ENCODE measurements at places on chromosomes 4 and X.

DNA sequence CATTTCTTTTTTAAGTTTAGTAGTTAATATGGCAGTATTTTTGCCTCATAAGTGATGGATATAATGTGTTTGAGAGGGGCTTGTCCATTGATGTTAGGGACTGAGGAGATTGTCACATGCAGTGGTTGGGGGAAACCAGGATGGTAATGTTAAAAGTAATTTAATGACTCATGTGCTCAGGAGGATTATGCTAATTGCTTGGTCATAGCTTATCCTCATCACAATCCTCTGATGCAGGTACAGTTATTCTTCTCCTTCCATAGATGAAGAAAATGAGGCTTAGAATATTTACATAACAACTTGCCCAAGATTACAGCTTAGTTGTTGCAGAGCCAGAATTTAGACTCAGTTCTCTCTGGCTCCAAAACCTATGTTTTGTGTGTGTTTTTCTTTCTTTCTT is 94.4 kb upstream of the SCML1 start:
- DNase-seq = no peak

DNA sequence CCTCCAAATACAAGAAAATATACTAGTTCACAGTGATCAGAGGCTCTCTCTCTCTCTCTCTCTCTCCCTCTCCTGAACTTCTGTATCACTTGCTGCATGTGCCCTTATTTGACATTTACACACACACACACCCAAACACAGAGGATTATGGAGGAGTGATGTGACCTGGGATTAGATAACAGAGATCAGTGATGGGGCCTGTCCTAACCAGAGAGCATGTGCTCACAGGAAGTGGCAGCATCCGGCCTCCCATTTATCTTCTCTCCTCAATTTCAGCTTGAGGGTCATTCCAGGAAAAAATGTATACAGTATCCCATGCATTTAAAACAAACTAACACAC is 143.0 kb downstream of the TSPAN5 start:
- DNase-seq = no peak

DNA sequence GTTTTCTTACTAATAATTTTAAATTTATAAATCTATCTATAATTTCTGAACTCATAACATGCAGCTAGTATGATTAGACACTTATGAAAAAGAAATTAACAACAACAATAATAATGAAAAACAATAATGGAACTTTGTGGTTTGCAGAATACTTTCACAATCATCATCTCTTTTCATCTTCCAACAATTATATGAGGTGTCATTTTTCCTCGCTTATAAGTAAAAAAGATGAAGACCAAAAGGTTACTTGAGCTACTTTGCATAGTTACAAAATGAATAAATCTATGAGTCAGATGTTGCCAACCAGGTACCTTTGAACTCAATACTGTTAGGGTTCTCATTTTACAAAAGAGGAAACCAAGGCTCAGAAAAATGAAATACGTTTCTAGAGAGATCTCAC is 98.5 kb upstream of the ELOVL6 start:
- no peak for DNase-seq

- peak; percentile 16 for DNase-seq
Observed at GRCh38 chr4:141132072-141132708, 1.1 kb downstream of the RNF150 start.

GRCh38 chr4:31134720-31135119 is 414.6 kb downstream of the PCDH7 start:
- DNase-seq = no peak

GRCh38 chrX:151896734-151897474 is 15.8 kb upstream of the MAGEA4 start:
- no peak for DNase-seq

DNA sequence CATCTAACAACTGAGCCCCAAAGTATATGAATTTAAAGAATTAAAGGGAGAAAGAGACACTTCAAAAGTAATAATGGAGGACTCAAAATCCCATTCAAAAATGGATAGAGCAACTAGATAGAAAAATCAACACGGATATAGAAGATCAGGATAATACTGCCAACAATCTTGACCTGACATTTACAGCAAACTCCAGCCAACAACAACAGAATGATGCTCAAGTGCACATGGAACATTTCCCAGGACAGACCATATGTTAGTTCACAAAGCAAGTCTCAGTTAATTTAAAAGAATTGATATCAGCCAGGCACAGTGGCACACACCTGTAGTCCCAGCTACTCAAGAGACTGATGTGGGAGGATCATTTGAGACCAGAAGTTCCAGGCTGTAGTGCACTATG is 72.0 kb upstream of the SMARCAD1 start:
- DNase-seq = peak; percentile 35

- DNase-seq = no peak
Observed at GRCh38 chr4:30746735-30747134, 26.6 kb downstream of the PCDH7 start.

- no peak for DNase-seq
Observed at GRCh38 chr4:165787516-165788274, 85.3 kb upstream of the TLL1 start.

GRCh38 chr4:169203891-169204290 is 66.9 kb downstream of the SH3RF1 start:
- no peak for DNase-seq

GRCh38 chr4:15295421-15296162 is 132.2 kb upstream of the C1QTNF7 start:
- no peak for DNase-seq

DNA sequence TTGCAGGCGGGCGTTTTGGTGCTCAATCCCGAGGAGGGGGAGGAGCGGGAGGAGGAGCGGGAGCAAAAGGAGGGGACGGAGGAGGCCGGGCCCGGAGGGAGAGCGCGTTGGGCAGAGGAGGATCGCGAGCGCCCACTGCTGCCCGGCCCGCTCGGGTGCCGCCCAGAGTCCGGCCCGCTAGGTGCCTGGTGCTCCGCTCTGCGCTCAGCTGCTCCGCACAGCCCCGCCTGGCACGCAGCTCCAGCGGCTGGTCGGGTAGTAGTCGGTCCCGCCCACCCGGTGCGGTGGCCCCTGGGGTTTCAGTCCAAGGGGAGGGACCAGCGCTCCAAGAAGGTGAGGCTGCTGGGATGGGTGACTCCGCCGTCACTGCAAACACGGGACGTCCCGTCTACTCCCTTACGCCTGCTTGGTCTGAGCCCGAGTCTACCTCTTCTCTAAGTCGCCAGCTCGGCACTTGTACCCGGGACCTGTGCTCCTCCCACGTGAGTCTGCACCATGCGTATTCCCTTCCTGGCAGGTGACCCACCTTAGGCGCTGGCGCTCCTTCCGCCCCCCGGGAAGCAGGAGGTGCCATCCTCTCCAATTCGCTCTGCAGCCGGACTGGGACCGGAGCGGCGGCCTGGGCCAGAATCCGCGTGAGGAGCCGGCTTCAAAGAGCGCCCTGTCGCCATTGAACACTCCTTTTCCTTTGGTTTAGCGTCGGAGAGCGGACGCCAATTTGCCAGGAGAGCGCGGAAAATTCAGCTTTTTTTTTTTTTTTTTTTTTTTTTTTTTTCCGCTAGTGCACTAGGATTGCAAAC is 405 bp upstream of the HS3ST1 start:
- DNase-seq = peak; percentile 93

DNA sequence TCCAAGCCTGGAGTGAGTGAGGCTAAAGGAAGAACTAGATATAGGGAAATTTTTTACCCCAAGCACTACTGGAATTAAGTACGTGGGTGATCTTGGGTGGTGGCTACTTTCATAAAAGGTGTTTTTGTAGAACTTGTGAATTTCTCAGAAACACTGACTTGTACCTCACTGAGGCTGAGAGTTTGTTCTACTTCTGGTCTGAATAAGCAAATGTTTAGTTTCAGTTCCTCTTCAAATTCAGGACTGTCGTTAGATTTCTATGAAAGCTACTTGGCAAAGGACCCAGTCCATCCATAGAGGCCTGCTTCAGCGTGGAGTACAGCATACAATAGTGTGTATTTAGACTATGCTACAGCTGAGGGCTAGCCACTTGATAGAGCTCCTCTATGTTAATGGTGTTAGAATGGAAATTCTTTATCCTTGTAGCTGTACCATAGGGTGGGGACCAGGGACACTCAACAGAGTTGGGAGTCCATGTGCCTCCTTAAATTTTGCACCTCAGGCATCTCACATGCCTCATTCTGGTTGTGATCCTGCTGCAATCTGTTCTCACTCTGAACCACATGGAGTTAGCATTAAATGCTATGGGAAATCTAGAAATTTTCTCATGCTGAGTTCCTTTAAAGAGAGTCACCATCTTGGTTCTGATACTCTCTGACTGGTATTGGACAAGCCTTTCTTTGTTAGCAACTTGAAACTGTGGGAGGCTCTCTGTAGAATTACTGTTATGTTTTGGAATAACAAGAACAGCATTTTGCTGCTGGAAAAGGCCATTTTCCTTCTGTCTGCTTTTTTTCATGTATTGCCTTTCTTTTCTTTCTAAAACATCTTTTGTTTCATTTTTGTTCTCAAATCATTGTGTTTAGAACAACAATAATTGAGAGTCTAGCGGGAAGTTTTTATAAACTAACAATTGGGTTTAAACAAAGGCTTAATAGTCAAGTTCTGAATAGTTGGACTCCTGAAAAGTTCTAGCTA is 86.8 kb downstream of the PDGFRA start:
- DNase-seq = no peak

GRCh38 chrX:49171752-49172279 is at the start of gene PLP2:
PLP2 (plus strand) TSS chrX:49171898; CDS start chrX:49172001, 103 bp downstream.
- peak; percentile 46 for DNase-seq

DNA sequence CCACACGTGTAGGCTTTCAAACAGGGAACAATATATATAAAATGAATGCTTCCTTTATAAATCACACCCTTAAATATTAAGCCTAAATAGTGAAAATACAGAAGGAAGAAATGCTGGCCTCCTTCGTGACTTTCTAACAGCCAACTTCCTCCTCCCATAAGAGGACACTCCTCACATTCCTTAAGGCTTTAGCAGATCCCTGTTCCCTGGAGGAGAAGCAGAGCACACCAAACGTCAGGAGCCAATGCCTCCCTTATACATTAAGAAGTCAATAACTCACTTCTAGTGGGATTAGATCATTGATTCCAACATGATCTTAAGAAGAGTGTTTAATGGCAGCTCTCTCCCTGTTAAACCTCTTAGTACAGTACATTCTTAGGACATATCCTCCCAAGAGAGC is 108.4 kb upstream of the FAM241A start:
- DNase-seq = no peak

GRCh38 chrX:24002792-24003191 is 24.2 kb downstream of the KLHL15 start:
- no peak for DNase-seq

DNA sequence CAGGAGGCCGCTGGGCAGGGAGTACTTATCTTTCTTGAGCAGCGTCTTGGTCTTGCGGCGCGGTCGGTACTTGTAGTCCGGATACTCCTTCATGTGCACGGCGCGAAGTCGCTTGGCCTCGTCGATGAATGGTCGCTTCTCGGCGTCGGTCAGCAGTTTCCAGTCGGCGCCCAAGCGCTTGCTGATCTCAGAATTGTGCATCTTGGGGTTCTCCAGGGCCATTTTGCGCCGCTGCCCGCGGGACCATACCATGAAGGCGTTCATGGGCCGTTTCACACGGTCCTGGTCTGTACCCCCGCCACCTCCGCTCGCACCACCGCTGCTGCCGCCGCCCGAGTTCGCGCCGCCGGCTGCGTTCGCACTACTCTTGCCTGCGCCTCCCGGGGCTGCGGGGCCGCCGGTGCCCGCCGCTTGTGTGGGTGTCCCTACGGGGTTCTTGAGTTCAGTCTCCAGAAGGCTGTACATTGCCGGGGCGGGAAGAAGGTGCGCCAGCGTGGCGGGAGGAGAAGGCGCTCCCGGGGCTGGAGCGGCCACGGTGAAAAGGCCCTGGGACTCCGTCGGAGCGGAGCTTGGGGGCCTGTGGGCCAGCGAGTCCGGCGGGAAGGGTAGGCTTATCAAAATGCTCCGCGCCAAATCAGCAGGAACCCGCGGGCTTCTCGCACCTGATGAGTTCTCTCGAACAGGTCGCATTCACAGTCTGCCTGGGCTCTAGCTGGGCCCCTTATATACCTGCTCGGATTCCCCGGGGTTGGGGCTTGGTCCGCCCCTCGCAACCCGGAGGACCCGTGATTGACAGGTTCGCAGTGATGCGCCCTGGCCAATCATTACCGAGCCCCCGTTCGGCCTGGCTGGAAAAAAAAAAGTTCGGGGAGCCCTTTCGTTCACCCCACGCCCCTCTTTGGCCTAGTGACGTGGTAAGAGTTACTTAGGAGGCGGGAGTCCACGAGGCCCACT is at the start of gene SOX3:
TSS of gene SOX3 (minus strand) at position 699 of the 954 bp plus-strand sequence. CDS start at position 690, 9 bp downstream.
- no peak for DNase-seq

GRCh38 chrX:68511255-68511654 is 12.4 kb downstream of the YIPF6 start:
- peak; percentile 4 for DNase-seq

DNA sequence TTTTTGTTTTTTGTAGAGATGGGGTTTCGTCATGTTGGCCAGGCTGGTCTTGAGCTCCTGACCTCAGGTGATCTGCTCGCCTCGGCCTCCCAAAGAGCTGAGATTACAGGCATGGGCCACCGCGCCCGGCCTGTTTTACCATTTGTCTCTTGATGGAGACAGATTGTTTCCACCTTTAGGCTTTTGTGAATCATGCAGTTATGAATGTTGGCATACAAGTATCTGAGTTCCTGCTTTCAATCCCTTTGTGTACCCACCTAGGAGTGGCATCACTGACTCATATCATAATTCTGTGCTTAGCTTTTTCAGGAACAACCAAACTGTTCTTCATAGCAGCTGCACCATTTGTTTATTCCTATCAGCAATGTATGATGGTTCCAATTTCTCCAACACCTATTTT is 20.2 kb upstream of the MGST2 start:
- no peak for DNase-seq

DNA sequence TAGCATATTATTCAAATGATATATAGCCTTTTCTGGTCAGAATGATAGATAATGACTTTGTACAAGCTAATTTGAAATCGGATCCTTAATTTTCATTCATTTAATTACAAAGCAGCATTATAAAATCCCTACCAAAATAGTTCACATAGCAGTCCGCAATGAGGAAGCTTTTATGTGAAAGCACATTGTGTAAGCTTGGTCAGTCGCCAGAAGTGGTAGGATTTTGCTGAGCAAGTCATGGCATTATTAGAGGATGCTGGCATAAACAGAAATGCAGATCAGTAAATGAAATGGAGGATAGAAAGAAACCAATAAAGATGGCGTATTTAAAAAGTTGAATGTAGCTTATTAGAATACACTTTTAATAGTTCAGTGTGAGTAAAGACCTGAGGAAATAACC is 93.2 kb upstream of the DIAPH2 start:
- DNase-seq = no peak

DNA sequence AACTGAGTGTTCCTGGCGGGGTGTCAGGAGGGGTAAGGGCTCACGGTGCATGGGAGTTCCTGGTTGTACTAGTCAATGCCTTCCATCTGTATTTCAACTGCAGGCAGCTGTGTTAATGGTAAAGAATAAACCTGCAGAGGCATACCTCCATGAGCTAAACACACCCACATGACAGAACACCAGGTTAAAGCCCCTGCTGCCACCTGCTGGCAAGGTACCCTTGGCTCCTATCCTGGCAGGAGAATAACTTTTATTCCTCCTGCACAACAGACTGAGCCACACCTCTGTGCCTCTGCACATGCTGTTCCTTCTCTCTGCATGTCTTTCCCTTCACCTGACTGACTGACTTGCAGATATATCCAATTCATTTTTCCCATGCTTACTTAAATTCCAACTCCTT is 11.1 kb downstream of the ITIH6 start:
- DNase-seq = no peak
